ENCODE measurements at places on chromosomes 1 and 21.

GRCh38 chr1:101259744-101260148, 22.9 kb downstream of the S1PR1 start:
- DNase-seq, result no peak

GRCh38 chr1:83882906-83883305, 116.0 kb downstream of the TTLL7 start:
- DNase-seq, result peak; percentile 44

DNA sequence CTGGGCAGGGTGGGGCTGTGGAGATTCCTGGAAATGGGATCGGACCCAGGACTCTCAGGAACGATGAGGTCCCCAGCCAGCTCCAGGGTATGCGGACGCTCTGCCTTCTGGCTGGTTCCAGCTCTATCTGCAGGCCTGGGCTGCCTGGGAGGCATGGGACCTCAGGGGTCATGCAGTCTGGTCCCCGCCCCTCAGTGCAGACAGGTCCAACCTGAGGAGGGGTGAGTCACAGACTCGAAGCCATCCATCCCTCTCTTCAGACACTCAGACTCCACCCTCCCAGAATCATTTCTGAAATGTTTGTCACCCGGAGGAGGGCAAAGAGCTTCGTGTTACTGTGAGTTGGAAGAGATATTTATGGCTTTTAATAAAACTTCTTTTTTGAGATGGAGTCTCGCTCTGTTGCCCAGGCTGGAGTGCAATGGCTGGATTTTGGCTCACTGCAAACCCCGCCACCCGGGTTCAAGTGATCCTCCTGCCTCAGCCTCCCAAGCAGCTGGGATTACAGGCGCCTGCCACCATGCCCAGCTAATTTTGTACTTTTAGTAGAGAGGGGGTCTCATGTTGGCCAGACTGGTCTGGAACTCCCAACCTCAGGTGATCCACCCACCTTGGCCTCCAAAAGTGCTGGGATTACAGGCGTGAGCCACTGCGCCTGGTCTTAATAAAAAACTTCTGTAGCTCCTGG, 5.9 kb upstream of the MYOM3 start:
- DNase-seq, result no peak

- no peak for DNase-seq
Observed at GRCh38 chr1:88145752-88146151, 538.3 kb upstream of the PKN2 start.

- no peak for DNase-seq
Observed at GRCh38 chr1:42926879-42927242, 31.8 kb downstream of the SLC2A1 start.
